ENCODE measurements at places on chromosomes 6 and 20.

- no peak for DNase-seq
Measured at GRCh38 chr6:49541936-49542335, 8.5 kb upstream of the C6orf141 start.

- no peak for DNase-seq
Measured at GRCh38 chr20:44644230-44644617, 7.3 kb downstream of the ADA start.

DNA sequence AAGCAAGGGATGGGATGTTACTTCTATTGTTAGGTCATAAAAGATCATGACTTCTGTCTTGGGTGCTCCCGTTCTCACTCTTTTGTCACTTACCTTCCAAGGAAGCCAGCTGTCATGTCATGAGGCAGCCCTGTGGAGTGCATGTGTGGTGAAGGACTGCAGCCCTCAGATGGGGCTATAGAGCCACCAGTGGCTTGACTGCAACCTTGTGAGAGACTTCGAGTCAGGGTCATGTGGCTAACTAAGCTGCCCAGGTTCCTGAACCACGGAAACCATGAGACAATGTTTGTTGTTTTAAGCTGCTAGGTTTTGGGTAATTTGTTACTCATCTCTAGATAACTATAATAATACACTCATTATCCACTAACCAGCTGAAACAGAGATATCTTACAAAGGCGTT, 477.1 kb downstream of the BTBD3 start:
- DNase-seq: no peak

- no peak for DNase-seq
Measured at GRCh38 chr6:152571943-152572337, 65.2 kb downstream of the SYNE1 start.

All from stimulated activated CD4-positive, alpha-beta T cell treated with anti-CD3 and anti-CD28 coated beads, Interleukin-2, amount 100 ng/mL, for 24 hours (primary cell).